CD4-positive, alpha-beta T cell (primary cell): ENCODE measurements at places on chromosomes 5 and 9.

GRCh38 chr9:104780796-104781395, 17.0 kb downstream of the NIPSNAP3B start:
- H3K4me1 ChIP-seq = no peaks in the 10 kb centered on the region
- no peak overlapping the region for H3K27ac ChIP-seq
- no peaks in the 10 kb centered on the region for H3K36me3 ChIP-seq
- DNase-seq = no peak
- no peak overlapping the region for H3K4me3 ChIP-seq

- no peak for DNase-seq
- H3K27ac ChIP-seq = no peak overlapping the region
Measured at GRCh38 chr5:74154526-74154925, 486.0 kb downstream of the ENC1 start.

DNA sequence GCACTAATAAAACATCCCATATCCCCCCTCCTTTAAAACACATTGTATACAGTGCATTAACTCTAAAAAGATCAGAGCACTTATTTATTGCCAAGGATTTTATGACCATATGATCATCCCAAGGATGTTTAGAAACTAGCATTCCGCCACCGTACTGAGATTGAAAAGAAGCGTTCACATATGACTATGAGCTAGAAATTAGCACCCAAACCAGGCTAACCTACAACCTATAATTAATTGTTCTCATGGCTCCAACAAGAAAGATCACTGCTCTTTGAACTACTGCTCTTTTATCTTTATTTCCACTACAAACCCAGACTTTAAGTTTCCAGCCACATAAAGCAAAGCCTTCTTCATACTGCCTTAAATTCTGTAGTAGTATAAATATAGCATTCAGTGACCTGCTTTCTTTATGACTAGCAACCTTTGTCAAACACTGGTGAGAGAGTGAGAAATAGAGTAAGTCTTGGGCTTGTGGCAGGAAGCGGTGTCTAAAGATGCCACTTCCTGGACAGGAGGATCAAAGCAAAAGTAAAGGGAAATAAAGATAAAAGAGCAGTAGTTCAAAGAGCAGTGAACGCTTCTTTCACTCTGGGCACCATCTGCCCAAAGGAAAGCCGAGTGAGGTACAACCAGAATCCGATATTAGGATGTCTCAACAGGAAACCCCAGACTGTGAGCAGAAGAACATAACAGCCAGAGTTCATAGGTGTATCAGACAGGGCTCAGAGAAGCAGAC, 151.1 kb upstream of the ERCC6L2 start:
- H3K36me3 ChIP-seq = no peaks in the 10 kb centered on the region
- H3K27me3 ChIP-seq = no peaks in the 10 kb centered on the region
- peak; percentile 25 for DNase-seq
- H3K27ac ChIP-seq = peak overlapping the region; percentile 38
- no peak overlapping the region for H3K4me3 ChIP-seq
- peaks cover 26% of the 10 kb centered on the region for H3K4me1 ChIP-seq

- H3K4me1 ChIP-seq = no peaks in the 10 kb centered on the region
- H3K36me3 ChIP-seq = no peaks in the 10 kb centered on the region
- no peak overlapping the region for H3K27ac ChIP-seq
- no peak overlapping the region for H3K4me3 ChIP-seq
- no peaks in the 10 kb centered on the region for H3K27me3 ChIP-seq
Measured at GRCh38 chr5:125011419-125011818, 265.0 kb upstream of the ZNF608 start.

DNA sequence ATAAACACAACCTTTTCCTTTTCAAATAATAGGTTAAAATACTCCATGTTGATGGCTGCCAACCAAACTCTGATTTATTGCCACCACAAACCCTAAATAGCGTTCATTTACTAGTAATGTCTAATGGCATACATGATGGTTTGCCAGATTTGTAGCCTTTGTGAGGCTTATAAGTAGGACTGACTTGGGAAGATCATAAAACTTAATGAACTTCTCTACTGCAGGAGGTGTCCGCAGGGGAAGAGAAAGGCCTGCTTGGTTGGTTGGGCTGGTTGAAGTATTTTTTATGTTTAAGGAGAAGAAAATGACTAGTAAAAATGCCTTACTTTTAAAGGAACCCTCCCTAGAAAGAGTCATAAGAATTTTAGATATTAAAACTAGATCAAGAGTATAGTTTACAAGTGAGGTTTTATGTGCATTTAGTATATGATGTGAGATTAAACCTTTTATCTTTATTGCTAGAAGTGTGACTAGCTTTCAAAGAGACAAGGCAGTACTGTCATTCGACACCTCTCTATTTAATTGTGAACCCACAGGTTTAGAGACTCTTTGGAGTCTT, 5.0 kb downstream of the PBX3 start:
- no peaks in the 10 kb centered on the region for H3K27me3 ChIP-seq
- no peak for DNase-seq
- peaks cover 6% of the 10 kb centered on the region for H3K4me1 ChIP-seq
- no peak overlapping the region for H3K4me3 ChIP-seq
- H3K36me3 ChIP-seq = no peaks in the 10 kb centered on the region

DNA sequence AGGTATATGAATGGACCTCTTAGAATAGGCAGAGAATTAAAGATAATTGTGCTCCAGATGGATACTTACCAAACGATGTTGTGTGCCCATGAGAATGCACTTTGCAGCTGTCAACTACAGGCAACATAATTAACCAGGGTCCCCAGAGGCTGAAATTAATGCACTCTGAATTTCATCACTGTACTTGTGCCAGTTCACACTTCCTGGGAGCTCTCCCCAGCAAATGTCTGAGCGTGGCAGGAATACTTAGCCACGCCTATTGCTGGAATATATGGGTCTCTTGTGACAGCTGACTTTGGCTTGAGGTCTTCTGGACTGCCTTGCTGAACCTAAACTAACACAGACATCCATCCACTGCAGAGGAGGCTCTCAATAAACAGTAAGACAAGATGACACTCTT, 11.9 kb upstream of the C1QTNF2 start:
- no peak for DNase-seq
- no peaks in the 10 kb centered on the region for H3K36me3 ChIP-seq
- H3K4me1 ChIP-seq = no peaks in the 10 kb centered on the region
- no peak overlapping the region for H3K4me3 ChIP-seq

GRCh38 chr5:10801931-10802666, 41.1 kb upstream of the DAP start:
- no peaks in the 10 kb centered on the region for H3K4me1 ChIP-seq
- peaks cover 3% of the 10 kb centered on the region for H3K27me3 ChIP-seq
- no peaks in the 10 kb centered on the region for H3K36me3 ChIP-seq
- no peak overlapping the region for H3K27ac ChIP-seq
- DNase-seq = no peak

DNA sequence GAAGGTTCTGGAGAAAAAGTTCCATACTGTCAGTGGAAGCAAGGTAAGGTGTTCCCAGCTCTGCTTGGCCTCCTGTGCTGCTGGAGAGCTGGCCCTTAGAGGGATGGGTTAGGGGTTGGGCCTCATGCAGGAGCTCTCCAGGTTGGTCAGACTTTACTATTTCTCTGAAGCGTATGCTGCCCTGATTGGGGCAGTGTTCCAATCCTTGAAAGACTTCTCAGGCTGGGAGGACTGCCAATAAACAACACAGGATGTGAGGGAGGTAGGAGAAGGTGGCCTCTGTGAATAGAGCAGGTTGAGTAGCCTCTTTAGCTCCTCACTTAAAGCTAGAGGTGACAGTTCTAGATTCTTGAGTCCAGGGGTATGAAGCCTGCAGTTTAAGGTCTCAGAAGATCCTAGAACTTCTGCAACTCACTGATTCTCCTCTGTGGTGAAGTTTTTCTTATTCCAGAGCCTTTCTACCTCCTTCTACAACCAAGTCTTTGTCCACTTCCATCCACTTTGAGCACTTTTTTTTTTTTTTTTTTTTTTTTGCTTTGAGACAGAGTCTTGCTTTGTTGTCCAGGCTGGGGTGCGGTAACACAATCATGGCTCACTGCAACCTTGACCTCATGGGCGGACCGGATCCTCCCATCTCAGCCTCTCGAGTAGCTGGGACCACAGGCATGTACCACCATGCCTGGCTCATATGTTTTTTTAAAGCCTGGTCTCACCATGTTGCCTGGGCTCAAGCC, 3.0 kb downstream of the HNRNPAB start:
- H3K27ac ChIP-seq = no peak overlapping the region
- no peaks in the 10 kb centered on the region for H3K27me3 ChIP-seq

- no peak overlapping the region for H3K27ac ChIP-seq
- no peaks in the 10 kb centered on the region for H3K36me3 ChIP-seq
- no peaks in the 10 kb centered on the region for H3K27me3 ChIP-seq
- no peak overlapping the region for H3K4me3 ChIP-seq
Measured at GRCh38 chr5:117333011-117333410, 758.4 kb upstream of the SEMA6A start.

GRCh38 chr5:4907571-4907970, 232.6 kb upstream of the ADAMTS16 start:
- no peaks in the 10 kb centered on the region for H3K27me3 ChIP-seq
- no peak overlapping the region for H3K4me3 ChIP-seq
- no peaks in the 10 kb centered on the region for H3K4me1 ChIP-seq
- no peak overlapping the region for H3K27ac ChIP-seq

- H3K4me1 ChIP-seq = no peaks in the 10 kb centered on the region
- H3K27me3 ChIP-seq = no peaks in the 10 kb centered on the region
- H3K36me3 ChIP-seq = no peaks in the 10 kb centered on the region
- no peak overlapping the region for H3K27ac ChIP-seq
- DNase-seq = no peak
- no peak overlapping the region for H3K4me3 ChIP-seq
Measured at GRCh38 chr5:144103611-144104485, 66.6 kb downstream of the YIPF5 start.

- H3K4me3 ChIP-seq = no peak overlapping the region
- DNase-seq = no peak
- no peak overlapping the region for H3K27ac ChIP-seq
- no peaks in the 10 kb centered on the region for H3K4me1 ChIP-seq
Measured at GRCh38 chr9:134217431-134218210, 53.3 kb upstream of the RNU6ATAC start.

GRCh38 chr5:21071986-21072385, 1084.0 kb upstream of the CDH18 start:
- H3K4me3 ChIP-seq = no peak overlapping the region
- H3K27me3 ChIP-seq = no peaks in the 10 kb centered on the region
- no peak overlapping the region for H3K27ac ChIP-seq
- H3K36me3 ChIP-seq = no peaks in the 10 kb centered on the region

- no peak for DNase-seq
- no peaks in the 10 kb centered on the region for H3K4me1 ChIP-seq
Measured at GRCh38 chr5:168086104-168086610, 205.3 kb upstream of the WWC1 start.

DNA sequence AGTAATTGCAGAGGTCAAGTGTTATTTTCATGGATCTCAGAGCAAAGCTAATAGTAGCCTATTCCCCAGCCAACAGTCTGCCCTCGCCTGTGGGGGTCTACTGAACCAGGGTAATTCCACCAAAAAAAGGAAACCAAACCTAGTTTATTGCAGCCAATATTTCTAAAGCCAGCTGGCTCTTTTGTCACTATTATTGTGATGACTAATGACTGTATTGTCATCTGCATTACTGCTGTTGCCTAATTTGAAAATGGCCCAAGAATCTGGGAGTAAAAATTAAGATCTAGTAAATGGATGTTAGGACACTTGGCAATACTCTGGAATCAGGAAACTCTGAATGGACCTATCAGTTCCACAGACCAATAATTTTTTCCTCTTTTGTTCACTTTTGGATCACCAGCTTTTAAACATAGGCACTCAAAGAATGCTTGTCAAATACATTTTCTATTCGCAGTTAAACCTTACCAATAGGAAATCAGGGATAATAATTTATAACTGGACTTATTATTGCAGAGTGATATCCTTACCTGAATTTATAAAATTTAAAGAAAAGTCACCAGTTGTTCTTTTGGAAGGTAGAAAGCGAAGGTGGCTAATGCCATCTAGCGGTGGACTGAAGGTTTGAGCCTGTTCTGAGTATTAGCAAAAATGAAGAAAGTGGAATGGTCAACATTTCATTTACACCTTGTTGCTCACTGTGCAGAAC, 69.2 kb downstream of the SYK start:
- peak; percentile 14 for DNase-seq
- no peaks in the 10 kb centered on the region for H3K27me3 ChIP-seq
- no peak overlapping the region for H3K27ac ChIP-seq
- H3K36me3 ChIP-seq = no peaks in the 10 kb centered on the region

- no peak overlapping the region for H3K4me3 ChIP-seq
- H3K4me1 ChIP-seq = no peaks in the 10 kb centered on the region
- DNase-seq = no peak
- H3K27me3 ChIP-seq = no peaks in the 10 kb centered on the region
Measured at GRCh38 chr9:71853084-71853483, 57.9 kb downstream of the ABHD17B start.

GRCh38 chr5:40233268-40233667, 446.4 kb upstream of the PTGER4 start:
- H3K27me3 ChIP-seq = no peaks in the 10 kb centered on the region
- DNase-seq = no peak
- no peak overlapping the region for H3K4me3 ChIP-seq

GRCh38 chr9:74953235-74953751, 581 bp upstream of the C9orf40 start:
- H3K4me3 ChIP-seq = peak overlapping the region; percentile 92
- DNase-seq = no peak
- no peaks in the 10 kb centered on the region for H3K36me3 ChIP-seq
- no peaks in the 10 kb centered on the region for H3K27me3 ChIP-seq

- H3K4me1 ChIP-seq = no peaks in the 10 kb centered on the region
- H3K27me3 ChIP-seq = no peaks in the 10 kb centered on the region
- no peaks in the 10 kb centered on the region for H3K36me3 ChIP-seq
- H3K27ac ChIP-seq = no peak overlapping the region
- H3K4me3 ChIP-seq = no peak overlapping the region
Measured at GRCh38 chr9:15079989-15080388, 169.8 kb upstream of the FREM1 start.

DNA sequence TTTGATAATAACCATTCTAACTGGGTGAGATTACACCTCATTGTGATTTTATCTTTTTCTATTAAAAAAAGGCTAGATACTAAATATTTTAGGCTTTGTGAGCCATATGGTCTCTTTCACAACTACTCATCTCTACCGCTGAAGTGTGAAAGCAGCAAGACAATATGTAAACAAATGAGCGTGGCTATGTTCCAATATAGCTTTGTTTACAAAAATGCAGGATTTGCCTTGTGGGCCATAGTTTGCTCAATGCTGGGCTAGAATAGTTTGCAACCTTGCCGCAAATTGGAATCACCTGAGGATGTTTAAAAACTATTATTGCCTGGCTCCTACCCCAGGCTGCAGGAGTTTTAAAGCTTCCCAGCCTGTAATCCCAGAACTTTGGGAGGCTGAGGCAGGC, 10.2 kb upstream of the GPR150 start:
- DNase-seq = no peak
- H3K27ac ChIP-seq = no peak overlapping the region
- no peaks in the 10 kb centered on the region for H3K36me3 ChIP-seq
- no peaks in the 10 kb centered on the region for H3K27me3 ChIP-seq
- H3K4me1 ChIP-seq = no peaks in the 10 kb centered on the region

GRCh38 chr5:157563929-157564716, 11.5 kb downstream of the ADAM19 start:
- H3K4me3 ChIP-seq = no peak overlapping the region
- no peak overlapping the region for H3K27ac ChIP-seq
- H3K27me3 ChIP-seq = no peaks in the 10 kb centered on the region
- H3K36me3 ChIP-seq = peaks cover 62% of the 10 kb centered on the region
- no peak for DNase-seq
- H3K4me1 ChIP-seq = peaks cover 77% of the 10 kb centered on the region

- H3K27ac ChIP-seq = no peak overlapping the region
- DNase-seq = no peak
- no peaks in the 10 kb centered on the region for H3K36me3 ChIP-seq
- no peaks in the 10 kb centered on the region for H3K4me1 ChIP-seq
- no peaks in the 10 kb centered on the region for H3K27me3 ChIP-seq
- no peak overlapping the region for H3K4me3 ChIP-seq
Measured at GRCh38 chr5:129724222-129724621, 23.7 kb upstream of the MINAR2 start.

- H3K4me3 ChIP-seq = peak overlapping the region; percentile 86
- peaks cover 83% of the 10 kb centered on the region for H3K4me1 ChIP-seq
- DNase-seq = no peak
- H3K27ac ChIP-seq = peak overlapping the region; percentile 96
Measured at GRCh38 chr9:93133681-93134014, 403 bp downstream of the NINJ1 start.
